Kidney capillary endothelial cell (primary cell): ENCODE measurements at places on chromosomes 1 and 21.
A peak's percentile ranks its signal among the peaks of the same experiment; 100 is the strongest.

DNA sequence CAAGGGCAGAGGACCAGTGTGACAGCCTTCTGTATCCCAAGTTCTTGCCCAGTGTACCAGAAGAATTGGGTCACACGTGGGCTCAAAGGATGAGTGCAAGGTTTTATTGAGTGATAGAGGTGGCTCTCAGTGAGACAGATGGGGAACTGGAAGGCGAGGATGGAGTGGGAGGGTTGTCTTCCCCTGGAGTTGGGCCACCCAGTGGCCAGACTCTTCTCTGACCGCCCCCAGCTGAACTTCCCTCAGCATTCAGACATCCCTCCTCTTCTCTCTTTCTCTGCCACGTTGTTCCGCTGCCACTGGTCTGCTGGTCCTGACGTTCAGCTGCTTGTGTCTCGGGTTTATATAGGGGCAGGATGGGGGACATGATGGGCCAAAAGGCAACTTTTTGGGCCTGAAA, 150.1 kb upstream of the IVNS1ABP start:
- DNase-seq: no peak

DNA sequence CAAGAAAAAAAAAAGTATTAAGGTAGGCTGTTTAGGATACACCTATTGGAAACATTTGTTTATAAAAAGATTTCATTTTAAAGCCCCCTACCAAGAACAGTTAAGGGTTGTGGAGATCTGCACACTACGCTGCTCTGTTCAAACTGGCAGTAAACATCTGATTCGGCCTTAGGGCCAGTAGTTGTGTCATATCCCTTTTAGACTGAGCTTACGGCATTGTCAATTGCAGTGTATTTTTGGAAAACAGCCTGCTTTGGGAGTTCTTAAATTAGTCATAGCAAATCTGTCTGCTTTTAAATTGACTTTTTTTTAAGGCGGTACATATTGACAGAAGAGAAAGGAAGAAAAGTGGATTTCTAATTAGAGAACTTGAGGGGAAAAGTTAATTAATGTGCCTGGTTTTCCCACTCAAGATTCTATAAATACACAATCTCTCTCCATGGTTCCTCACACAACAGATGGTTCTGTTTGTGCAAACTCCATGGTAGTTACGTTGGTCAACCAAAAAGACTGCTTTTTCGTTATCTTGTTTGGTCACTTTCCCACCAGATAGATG, 1.7 kb upstream of the ELK4 start:
- peak; percentile 77 for DNase-seq

DNA sequence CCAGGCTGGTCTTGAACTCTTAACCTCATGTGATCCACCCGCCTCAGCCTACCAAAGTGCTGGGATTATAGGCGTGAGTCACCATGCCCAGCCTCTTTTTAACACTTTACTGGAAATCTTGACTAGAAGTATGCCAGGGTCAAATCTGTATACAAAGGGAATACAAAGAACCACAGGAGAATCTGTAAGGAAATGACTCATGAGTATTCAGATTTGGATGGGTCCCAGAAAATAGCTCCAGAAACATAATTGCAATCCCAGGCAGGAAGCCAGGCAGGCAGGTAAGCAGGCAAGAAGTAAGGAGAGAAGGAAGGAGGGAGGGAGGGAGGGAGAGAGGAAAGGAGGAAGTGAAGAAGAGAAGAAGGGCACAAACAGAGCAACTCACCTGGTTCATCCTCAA, 22.8 kb upstream of the TIAM1 start:
- peak; percentile 86 for DNase-seq

DNA sequence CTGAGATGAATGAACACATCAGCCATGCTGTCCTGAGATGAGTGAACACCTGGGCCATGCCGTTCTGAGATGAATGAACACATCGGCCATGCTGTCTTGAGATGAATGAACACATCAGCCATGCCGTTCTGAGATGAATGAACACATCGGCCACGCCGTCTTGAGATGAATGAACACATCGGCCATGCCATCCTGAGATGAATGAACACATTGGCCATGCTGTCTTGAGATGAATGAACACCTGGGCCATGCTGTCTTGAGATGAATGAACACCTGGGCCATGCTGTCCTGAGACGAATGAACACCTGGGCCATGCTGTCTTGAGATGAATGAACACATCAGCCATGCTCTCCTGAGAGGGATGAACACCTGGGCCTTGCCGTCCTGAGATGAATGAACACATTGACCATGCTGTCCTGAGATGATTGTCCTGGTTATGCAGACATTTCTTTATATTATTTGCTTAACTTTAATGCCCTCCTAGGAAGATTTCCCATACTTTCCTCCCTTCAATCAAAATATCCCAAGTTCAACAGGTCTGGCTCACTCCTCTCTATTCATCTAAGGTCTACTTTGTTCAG, 48.6 kb upstream of the COL6A1 start:
- no peak for DNase-seq

DNA sequence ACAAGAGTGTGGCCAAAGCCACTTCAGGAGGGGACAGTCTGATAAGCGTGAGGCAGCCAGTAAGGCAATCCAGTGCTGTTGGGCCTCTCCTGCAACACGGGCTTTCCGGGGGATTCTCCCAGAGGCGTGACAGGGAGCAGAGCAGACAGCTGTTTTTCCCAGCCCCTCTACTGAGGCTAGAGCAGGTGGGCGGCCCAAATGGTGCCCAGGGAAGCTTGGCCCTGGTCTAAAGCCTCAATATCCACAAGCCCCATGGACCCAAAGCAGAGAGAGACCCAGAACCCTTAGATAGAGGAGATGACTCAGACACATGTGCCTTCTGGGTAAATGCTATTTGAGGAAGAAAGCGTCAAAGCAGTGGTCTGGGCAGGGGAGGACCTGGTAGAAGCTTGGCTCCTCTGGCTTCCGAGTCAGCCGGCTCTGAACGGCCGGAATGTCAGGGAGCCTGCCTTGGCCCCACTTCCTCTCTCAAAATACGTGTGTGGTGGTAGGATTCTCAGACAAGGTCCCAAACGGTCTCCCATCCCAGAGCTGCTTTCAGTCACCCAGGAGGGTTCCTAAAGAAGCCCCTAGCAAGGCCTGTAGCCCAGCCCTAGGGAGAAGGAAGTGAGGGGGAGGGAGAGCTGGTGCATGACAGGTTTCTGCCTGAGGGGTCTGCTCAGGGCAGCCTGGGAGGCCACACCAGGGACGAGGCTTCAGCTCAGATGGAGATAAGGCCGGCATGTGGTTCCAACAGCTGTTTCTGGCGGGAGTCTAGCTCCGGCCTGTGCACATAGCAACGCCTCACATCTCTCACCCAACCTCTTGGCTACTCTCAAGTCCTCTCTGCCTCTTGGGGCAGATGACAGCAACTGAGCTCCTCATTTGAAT, 28.8 kb downstream of the PIK3C2B start:
- no peak for DNase-seq
